Inflammatory macrophage (primary cell): ENCODE measurements at places on chromosomes 13 and 19.
A peak's percentile ranks its signal among the peaks of the same experiment; 100 is the strongest.

- DNase-seq, result no peak
Observed at GRCh38 chr13:19658831-19659230, 25.4 kb downstream of the MPHOSPH8 start.

- no peak for DNase-seq
Observed at GRCh38 chr19:8469613-8470368, 25.0 kb downstream of the HNRNPM start.

DNA sequence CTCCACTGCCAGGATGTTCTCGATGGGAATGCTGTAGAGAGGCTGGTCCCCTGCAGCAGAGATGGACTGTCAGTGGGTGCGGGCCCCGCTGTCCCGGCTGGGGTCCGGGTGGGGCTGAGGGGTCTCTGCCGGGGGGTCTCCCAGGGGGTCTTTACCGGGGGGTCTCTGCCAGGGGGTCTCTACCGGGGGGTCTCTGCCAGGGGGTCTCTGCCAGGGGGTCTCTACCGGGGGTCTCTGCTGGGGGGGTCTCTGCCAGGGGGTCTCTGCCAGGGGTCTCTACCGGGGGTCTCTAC lies 25.7 kb upstream of the C13orf46 start:
- DNase-seq, result no peak

- DNase-seq, result no peak
Observed at GRCh38 chr19:30391554-30392551, 19.7 kb downstream of the ZNF536 start.

- DNase-seq, result no peak
Observed at GRCh38 chr13:33452873-33453517, 167.4 kb upstream of the STARD13 start.

- DNase-seq, result no peak
Observed at GRCh38 chr13:23828866-23829265, 60.3 kb downstream of the MIPEP start.

DNA sequence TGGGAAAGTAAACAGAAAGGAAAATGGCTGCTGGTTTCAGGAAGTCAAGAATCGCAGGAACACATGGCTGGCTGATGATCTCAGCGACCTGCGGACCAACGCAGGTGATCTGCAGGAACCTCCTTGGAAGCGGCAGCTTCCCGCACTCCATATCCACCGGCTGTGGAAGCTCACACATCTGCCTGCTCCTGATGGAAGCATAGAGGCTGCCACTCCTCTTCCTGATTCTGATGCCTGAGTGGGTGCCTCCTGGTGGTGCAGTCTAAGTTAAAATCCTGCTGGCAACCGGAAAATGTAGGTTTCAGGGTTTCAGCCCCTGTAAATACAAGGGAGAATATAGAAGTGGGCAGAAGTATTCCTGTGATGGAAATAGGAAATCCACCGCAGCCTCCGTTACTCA lies 75.5 kb downstream of the TNFSF13B start:
- no peak for DNase-seq

DNA sequence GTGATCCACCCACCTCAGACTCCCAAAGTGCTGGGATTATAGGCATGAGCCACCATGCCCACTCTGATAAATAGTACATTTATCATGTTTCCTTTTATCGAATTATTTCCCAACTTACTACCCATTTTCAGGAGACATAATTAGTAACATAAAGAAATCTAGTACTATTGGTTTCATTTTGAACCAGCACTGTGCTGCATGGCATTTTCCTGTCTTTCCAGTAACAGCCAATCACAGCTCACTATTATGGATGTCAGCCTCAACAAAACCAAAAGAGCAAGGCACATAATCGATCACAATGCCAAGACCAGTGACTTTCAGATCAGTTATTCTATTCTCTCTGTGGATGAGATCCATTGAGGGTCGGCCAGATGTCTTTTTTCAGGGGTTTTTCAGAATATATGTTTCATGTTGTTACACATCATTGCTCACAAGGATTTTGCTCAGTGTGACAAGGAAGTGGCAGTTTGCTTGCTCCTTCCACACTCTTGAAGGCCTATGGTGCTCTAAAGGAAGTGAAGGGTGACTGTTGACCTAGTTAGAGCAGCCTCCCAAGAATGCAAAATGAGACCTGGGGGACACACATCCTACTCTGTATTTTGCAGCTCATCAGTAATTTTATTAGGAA lies 233.4 kb downstream of the KCNRG start:
- DNase-seq, result no peak

- DNase-seq, result no peak
Observed at GRCh38 chr19:42169486-42170413, 37.5 kb upstream of the POU2F2 start.

- no peak for DNase-seq
Observed at GRCh38 chr13:32587811-32588170, 1.5 kb downstream of the PDS5B start.

GRCh38 chr19:42254089-42254849 lies 659 bp downstream of the ERF start:
- peak; percentile 76 for DNase-seq

DNA sequence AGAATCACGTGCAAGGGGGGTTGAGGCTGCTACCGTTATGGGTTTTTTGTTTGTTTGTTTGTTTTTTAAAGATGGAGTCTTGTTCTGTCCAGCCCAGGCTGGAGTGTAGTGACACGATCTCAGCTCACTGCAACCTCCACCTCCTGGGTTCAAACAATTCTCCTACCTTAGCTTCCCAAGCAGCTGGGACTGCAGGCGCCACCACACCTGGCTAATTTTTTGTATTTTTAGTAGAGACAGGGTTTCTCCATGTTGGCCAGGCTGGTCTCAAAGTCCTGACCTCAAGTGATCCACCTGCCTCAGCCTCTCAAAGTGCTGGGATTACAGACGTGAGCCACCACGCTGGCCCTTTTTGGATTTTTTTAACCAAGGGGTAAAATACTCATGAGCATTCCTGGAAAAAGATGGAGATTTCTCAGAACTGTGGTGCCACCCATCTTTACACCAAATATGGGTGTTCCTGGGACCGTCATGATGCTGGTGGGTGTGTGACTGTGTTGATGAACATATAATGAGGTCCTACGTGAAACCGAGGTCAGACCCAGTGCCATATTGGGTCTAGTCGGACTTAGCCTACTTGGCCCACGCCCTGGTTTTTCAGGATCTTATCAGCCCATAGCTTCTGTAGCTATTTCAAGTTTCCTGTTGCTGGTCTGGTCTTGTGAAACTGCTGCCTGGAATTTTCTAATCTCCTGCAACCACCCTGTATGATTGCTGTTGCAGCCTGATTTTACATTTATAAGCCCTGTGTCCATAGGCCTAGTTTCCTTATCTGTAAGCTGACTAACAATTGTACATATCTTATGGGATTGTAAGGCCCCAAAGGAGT lies 6.2 kb downstream of the PPP1R15A start:
- peak; percentile 92 for DNase-seq
